Heart right ventricle (tissue), 16 donors: ENCODE measurements at places on chromosomes 4 and X. TPM values are rescaled to one million over a fixed set of nuclear protein-coding genes. Genes with fewer than 3 reads are reported as not detected.

DBET gene
- not detected for polyA plus RNA-seq

PNCK gene
- 5.6 TPM for polyA plus RNA-seq

GPRASP1 gene
- polyA plus RNA-seq, result 7.4 TPM

GPR50 gene
- polyA plus RNA-seq, result not detected

TRIM2 gene
- polyA plus RNA-seq, result 8.2 TPM
